Activated naive CD4-positive, alpha-beta T cell treated with anti-CD3 and anti-CD28 coated beads for 36 hours (primary cell): ENCODE measurements at places on chromosomes 2 and 18. TPM values are rescaled to one million over a fixed set of nuclear protein-coding genes. Genes with fewer than 3 reads are reported as not detected.
A peak's percentile ranks its signal among the peaks of the same experiment; 100 is the strongest.

DNA sequence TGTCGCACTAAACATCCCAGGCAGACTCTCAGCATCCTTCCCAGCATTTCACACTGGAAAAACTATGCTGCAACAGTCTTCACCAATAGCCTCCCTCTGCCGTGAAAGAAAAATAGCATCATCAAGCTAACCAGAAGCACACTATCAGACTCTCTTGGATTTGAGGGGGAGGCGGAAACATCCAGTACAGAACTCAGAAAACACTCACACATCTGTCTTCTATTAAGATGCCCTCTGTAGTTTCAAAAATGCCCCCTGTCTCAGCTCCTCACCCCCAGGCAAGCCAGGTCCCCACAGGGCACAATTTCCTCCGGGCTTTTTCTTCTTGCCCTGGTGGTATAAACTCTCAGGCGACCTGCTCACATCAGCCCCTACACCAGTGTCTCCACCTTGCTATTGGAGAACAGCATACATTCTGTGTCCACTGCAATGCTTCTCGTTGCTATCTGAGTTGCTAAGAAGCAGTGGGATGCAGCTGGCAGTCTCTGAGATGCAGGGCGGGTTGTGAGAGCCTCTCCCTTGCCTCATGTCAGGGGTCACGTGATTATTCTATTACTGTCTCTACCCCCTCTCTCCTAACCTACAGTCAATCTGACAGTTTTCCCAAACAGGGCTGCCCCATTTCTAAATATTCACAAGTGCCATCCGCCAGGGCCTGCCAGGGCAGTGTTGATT lies 189.9 kb downstream of the INO80D start:
- DNase-seq, result no peak
- H3K27me3 ChIP-seq, result peaks cover 8% of the 10 kb centered on the region
- H3K4me1 ChIP-seq, result no peaks in the 10 kb centered on the region

The NPC1 gene
- total RNA-seq, result 27.9 TPM

GRCh38 chr2:230666885-230667712 lies 45.5 kb upstream of the CAB39 start:
- no peaks in the 10 kb centered on the region for H3K27me3 ChIP-seq
- no peak overlapping the region for H3K4me3 ChIP-seq
- peak overlapping the region; percentile 11 for H3K27ac ChIP-seq
- peaks cover 80% of the 10 kb centered on the region for H3K4me1 ChIP-seq

The TTC39C gene
- 39.9 TPM for total RNA-seq

DNA sequence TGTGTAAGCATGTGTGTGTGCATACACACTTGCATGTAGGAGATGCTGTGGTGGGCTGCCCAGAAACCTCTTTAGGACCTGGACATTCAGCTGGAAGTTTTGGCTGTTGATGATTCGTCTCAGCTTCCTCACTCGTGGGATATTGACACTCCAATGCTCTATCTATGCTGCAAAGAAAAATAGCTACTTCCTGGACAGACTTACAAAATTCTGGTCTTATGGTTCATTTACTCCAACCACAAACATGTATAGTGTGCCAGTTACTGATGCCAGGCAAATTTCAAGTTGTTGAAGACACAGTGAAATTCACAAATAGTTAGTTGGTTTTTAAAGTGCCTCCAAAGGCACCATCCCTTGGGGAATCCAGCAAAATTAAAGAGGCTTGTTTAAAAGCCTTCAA lies 882.6 kb downstream of the CPS1 start:
- no peak overlapping the region for H3K27ac ChIP-seq
- H3K36me3 ChIP-seq, result no peaks in the 10 kb centered on the region
- no peak for DNase-seq
- no peak overlapping the region for H3K4me3 ChIP-seq

DNA sequence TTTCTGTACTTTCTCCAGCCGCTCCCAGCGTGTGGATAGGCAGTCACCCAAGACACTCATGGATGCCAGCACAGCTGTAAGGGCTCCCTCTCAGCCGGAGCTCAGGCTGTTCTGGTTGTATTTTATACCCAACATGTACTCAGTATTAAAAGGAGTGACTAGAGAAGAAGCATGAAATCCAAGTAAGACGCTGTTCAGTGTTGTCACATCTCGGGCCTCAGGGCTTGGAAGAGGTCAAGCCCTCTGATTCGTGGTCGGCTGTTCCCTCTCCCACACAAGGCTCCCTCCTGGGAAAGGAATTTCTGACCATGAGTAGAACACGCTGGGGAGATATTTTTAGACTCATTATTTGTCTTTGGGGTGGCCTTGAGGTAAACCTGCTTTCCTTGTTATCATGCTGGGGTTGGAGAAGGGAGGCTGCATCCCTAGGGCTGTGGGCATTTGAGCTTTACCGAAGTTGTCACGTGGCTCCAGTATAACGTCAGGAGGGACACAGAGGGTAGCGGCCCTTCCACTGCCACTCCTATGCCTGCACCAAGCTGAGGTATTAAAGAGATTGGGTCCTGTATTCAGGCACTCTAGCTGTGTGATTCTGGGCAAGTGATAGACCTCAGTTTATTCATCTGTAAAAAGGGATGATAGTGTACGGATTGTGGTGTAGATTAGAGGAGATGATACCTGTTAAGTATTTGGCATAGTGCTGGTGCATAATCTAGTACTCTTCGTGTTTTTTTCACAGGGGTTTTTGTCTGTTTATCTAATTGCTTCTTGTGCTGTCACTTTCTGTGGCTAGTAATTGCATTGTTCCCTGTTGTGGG lies 34.1 kb downstream of the HK2 start:
- no peaks in the 10 kb centered on the region for H3K27me3 ChIP-seq
- peaks cover 36% of the 10 kb centered on the region for H3K36me3 ChIP-seq
- DNase-seq, result no peak
- peaks cover 14% of the 10 kb centered on the region for H3K4me1 ChIP-seq

GRCh38 chr2:228819701-228820100 lies 451.4 kb downstream of the PID1 start:
- H3K4me1 ChIP-seq, result no peaks in the 10 kb centered on the region
- DNase-seq, result no peak
- H3K27me3 ChIP-seq, result no peaks in the 10 kb centered on the region

The STARD6 gene
- not detected for total RNA-seq
